ENCODE measurements at places on chromosomes 16 and 17.

DNA sequence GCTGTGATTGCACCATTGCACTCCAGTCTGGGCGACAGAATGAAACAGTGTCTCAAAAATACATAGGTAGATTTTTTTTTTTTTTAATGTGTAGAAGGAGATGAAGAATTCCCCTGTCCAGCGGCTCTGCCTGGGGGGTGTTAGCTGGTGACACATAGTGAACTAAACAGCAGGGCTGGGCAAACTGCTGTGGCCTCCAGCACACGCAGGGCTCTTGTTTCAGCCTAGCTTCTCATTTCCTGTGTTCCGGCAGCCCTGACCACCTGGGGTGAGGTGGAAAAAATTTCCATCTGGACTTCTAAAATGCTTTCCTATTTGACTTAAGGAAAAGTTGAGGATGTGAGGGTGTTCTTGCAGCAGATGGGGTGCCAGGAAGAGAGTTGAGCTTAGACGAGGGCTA is 33.3 kb upstream of the RGS9 start:
- DNase-seq: no peak

DNA sequence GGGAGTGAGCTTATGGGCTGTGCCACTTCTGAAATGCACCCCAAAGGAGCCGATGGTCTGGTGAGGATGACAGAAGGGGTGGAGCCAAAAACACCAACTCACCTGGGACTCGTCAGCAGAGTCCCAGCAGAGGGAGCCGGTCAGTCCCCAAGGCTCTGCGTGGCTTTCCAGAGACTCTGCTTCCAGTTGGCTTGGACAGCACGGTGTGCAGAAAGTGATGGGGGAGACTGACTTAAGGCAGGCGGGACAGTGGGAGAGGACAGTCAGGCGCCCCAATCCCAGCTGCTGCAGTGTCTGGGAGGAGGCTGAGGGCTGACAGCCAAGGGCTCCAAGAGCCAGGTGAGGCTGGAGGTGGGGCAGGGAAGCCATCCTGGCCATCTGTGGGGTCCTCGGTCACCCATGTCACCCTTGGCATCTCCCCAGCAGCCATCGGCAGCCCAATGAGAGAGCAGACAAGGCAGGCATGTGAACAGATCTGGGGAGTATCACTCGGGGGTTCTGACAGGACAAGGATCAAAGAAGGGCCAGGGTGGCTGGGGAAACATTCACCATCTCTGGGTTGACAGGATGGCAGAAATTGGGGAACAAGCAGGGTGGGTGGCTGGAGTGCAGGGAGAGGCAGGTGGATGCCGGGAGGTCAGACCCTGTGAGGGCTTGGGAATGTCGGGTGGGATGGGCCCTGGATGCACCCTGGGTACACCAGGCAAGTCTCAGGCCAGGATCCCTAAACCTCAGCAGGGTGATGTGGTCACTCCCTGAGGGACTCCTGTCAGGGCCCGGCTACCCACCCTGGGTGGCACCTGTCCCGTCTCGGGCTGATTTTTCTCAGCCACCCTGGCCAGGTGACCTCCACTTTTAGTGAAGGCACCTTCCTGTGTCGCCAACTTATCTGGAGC is 8.9 kb upstream of the KRTAP17-1 start:
- no peak for DNase-seq

DNA sequence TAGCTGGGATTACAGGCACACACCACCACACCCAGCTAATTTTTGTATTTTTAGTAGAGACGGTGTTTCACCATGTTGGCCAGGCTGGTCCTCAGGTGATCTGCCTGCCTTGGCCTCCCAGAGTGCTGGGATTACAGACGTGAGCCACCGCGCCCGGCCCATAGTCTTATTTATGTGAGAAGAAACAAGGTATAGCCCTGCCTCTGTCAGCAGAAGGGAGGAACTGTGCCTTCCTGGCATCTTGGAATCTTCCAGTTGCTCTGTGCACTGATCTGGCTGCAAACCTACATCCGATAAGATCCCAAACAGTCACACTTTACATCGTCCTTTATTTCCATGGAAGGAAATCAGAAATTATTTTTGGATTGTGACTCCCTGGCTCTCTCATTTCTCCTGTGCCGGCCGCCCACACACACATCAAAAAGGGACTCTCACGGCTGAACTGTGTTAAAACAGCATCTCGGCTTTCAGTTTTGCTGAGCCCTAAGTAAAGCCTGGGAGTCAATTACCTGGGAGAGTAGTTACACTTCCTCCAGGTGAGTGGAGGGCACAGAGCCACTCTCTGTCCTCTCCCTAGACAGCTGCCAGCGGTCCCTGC is 23.3 kb downstream of the WIPI1 start:
- no peak for DNase-seq

DNA sequence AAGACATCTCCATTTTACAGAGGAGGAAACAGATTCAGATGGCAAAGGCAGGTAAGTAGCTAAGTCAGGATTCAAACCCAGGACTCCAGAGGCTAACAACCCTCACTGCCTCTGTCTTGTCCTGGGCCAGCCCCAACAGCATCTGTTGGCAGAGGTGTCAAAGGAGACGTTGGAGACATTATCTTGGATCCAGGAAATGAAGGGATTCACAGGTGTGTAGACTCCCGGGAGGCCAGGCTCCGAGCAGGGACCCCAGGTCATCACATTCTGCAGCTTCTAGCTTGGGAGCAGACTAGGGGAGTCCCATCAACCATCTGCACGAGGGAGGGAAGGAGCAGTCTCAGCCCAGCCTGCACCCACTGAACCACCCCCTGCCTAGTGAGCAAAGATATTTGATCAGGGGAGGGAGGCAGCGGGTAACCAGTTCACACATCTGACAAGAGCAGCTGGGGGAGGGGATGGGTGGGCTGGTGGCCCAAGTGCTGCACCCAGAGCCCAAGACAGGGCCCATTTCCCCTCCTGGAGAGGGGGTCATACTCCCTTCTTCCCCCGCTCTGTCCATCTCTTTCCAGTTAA is 1.0 kb upstream of the B9D1 start:
- DNase-seq: no peak

Measured in hematopoietic multipotent progenitor cell treated with erythropoietin and hydrocortisone succinate and interleukin-3 and kit ligand, for 4 days (in vitro differentiated cells).